Uterus (tissue), 4 donors: ENCODE measurements at places on chromosomes 12 and 14.

GRCh38 chr14:61649283-61649682, 46.0 kb upstream of the HIF1A start:
- no peak for DNase-seq
- no peak overlapping the region for H3K4me3 ChIP-seq
- H3K27me3 ChIP-seq = no peaks in the 10 kb centered on the region

DNA sequence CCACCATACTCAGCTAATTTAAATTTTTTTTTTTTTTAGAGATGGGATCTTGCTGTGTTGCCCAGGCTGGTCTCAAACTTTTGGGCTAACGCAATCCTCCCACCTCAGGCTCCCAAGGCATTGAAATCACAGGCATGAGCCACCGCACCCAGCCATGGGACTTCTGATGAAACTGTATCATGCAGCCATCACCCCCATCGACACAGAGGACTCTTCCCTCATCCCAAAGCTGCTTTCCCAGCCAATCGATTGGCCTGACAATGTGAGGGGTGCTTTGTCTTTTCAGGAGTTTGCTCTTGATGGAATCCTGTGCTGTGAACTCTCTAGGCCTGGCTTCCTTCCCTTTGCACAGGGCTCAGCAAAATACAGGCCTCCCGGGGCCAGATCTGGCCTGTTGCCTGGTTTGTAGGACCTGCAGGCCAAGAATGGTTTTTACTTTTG, 59.6 kb upstream of the NCOR2 start:
- H3K27me3 ChIP-seq = no peaks in the 10 kb centered on the region

GRCh38 chr14:104687601-104688504, 1.6 kb upstream of the INF2 start:
- H3K4me3 ChIP-seq = no peak overlapping the region
- no peaks in the 10 kb centered on the region for H3K36me3 ChIP-seq
- H3K27ac ChIP-seq = peak overlapping the region; percentile 89
- peak; percentile 63 for DNase-seq
- no peaks in the 10 kb centered on the region for H3K27me3 ChIP-seq

- H3K36me3 ChIP-seq = no peaks in the 10 kb centered on the region
- no peak overlapping the region for H3K4me3 ChIP-seq
- no peak overlapping the region for H3K27ac ChIP-seq
Observed at GRCh38 chr14:37600880-37601741, 5.7 kb downstream of the TTC6 start.

DNA sequence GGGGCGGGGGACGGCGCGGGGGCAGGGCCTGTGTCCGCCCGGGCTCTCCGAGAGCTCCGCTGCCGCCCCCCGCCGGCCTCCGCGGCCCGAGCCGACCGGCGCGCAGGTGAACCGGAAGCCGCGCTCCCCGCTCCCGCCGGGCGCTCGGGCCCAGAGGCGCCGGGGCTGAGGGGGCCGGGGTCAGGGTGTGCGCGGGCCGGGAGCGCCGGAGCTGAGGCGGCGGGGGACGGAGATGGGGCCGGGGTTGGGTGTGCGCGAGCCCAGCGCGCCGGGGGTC, 431 bp downstream of the HIP1R start:
- no peaks in the 10 kb centered on the region for H3K4me1 ChIP-seq
- H3K27me3 ChIP-seq = no peaks in the 10 kb centered on the region
- peak overlapping the region; percentile 73 for H3K27ac ChIP-seq
- H3K36me3 ChIP-seq = no peaks in the 10 kb centered on the region
- no peak for DNase-seq

GRCh38 chr14:39416072-39416471, 16.2 kb downstream of the FBXO33 start:
- no peaks in the 10 kb centered on the region for H3K4me1 ChIP-seq
- H3K27ac ChIP-seq = no peak overlapping the region
- no peak overlapping the region for H3K4me3 ChIP-seq
- no peak for DNase-seq
- no peaks in the 10 kb centered on the region for H3K36me3 ChIP-seq
- no peaks in the 10 kb centered on the region for H3K27me3 ChIP-seq

GRCh38 chr12:44842669-44843068, 33.4 kb downstream of the NELL2 start:
- no peaks in the 10 kb centered on the region for H3K4me1 ChIP-seq
- no peak for DNase-seq
- H3K36me3 ChIP-seq = no peaks in the 10 kb centered on the region
- H3K27me3 ChIP-seq = no peaks in the 10 kb centered on the region

DNA sequence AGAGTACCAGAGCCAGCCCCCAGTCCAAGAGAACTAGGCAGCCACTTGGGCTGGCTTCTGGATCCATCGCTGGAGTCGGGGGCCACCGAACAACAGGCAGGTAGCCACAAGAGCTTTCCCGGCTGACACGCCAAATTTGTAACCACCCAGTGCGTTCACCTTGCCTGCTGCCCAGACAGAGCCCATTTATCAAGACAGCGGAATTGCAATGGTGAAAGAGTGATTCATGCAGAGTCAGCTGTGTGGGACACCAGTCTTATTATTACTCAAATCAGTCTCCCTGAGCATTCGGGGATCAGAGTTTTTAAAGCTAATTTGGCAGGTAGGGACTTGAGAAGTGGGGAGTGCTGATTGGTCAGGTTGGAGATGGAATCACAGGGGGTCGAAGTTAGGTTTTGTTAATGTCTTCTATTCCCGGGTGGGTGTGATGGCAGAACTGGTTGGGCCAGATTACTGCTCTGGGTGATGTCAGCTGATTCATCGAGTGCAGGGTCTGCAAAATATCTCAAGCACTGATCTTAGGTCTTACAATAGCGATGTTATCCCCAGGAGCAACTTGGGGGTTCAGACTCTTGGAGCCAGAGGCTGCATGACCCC, 64.3 kb downstream of the PDE6H start:
- no peaks in the 10 kb centered on the region for H3K27me3 ChIP-seq
- no peaks in the 10 kb centered on the region for H3K36me3 ChIP-seq
- no peak for DNase-seq

DNA sequence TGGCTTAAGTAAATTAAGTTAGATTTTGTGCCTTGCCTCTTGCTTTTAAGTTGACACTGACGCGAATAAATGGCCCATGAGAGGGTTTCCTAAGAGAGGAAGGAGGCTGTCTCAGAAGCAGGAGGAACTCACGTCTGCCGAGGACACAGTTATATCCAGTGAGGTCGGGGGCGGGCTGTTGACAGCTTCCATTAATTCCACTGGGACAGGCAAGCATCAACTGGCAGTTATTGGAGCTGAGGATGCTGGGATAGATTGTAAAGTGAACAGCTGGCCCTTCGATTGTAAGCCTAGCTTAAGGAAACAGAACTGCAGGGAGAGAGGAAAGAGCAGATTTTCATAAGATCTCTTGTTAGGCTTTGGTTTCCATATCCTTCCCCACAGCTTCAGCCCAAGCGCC, 399.2 kb downstream of the IPO8 start:
- H3K27me3 ChIP-seq = no peaks in the 10 kb centered on the region
- DNase-seq = no peak
- H3K4me3 ChIP-seq = no peak overlapping the region
- H3K36me3 ChIP-seq = no peaks in the 10 kb centered on the region
- H3K4me1 ChIP-seq = no peaks in the 10 kb centered on the region

DNA sequence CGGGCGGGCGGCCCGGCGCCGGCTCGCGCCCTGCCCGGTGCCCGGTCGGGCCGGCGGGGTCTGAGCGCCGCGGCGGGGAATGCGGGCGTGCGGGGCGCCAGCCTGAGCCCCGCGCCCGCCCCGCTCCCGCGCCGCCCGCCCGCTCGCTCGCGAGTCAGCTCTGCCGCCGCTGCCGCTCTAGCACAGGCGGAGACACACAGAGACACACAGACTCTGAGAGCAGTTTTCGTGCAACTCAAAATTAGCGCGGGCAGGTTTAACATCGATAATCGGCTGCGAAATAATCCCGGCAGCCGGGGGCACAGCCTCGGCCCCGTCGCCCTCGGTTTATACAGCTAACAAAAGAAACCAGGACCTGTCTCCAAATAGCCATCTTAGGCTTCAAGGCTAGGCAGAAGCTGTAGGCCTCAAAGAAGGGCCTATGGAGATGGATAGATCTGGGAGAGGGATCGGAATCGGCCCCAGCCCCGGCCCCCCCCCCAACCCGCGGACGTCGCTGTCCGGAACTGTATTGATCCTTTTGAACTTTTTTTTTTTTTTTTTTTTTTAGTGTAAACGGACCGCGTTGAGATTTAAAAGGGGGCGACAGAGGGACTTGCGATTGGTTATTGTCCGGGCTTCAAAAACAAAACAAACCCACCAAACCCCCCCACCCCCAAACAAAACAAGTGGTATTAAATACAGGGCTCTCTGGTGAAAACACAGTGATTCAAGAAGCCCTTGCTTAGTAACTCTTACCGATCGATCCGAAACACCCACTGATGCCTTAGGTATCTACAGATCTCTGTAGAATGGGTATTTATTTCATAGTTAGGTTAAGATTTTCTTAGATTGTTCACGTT, 1.1 kb downstream of the ARID2 start:
- peak overlapping the region; percentile 100 for H3K27ac ChIP-seq
- H3K36me3 ChIP-seq = no peaks in the 10 kb centered on the region
- H3K27me3 ChIP-seq = no peaks in the 10 kb centered on the region
- peak overlapping the region; percentile 83 for H3K4me3 ChIP-seq
- DNase-seq = peak; percentile 31

GRCh38 chr12:96720363-96720705, 186.7 kb upstream of the NEDD1 start:
- H3K36me3 ChIP-seq = no peaks in the 10 kb centered on the region
- no peak for DNase-seq
- H3K27me3 ChIP-seq = no peaks in the 10 kb centered on the region
- no peaks in the 10 kb centered on the region for H3K4me1 ChIP-seq
- peak overlapping the region; percentile 10 for H3K27ac ChIP-seq

GRCh38 chr12:89936631-89937030, 228.0 kb upstream of the ATP2B1 start:
- DNase-seq = no peak
- H3K27me3 ChIP-seq = no peaks in the 10 kb centered on the region
- H3K4me3 ChIP-seq = no peak overlapping the region
- H3K27ac ChIP-seq = no peak overlapping the region

- peak overlapping the region; percentile 30 for H3K4me3 ChIP-seq
- no peaks in the 10 kb centered on the region for H3K36me3 ChIP-seq
- peak; percentile 72 for DNase-seq
- H3K4me1 ChIP-seq = no peaks in the 10 kb centered on the region
- H3K27me3 ChIP-seq = peaks cover 3% of the 10 kb centered on the region
- H3K27ac ChIP-seq = peak overlapping the region; percentile 16
Observed at GRCh38 chr12:131832321-131833231, 4.4 kb downstream of the MMP17 start.

- H3K27me3 ChIP-seq = no peaks in the 10 kb centered on the region
- DNase-seq = no peak
- H3K27ac ChIP-seq = peak overlapping the region; percentile 94
- peaks cover 29% of the 10 kb centered on the region for H3K4me1 ChIP-seq
- H3K36me3 ChIP-seq = no peaks in the 10 kb centered on the region
Observed at GRCh38 chr12:6535960-6536847, 1.9 kb downstream of the GAPDH start.

DNA sequence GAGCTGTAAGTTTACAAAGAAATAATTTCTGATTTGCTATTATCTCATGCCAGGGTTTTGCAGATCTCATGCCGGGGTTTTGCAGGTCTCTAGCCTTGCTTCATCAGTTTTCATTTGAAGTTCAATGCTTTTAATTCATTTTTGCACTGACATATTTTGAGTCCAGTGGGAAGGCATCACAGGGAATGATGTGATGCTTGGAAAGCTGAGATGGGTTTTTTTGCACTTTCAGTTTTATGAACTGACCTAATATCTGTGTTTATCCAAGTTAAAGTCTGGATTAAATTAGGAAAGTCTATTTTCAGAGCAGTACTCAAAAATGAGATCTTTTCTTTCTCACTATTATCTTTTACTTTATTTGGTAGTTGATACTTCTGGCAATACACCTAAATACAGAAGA, 23.6 kb upstream of the REP15 start:
- H3K4me3 ChIP-seq = no peak overlapping the region
- no peak overlapping the region for H3K27ac ChIP-seq
- H3K36me3 ChIP-seq = no peaks in the 10 kb centered on the region
- peaks cover 4% of the 10 kb centered on the region for H3K4me1 ChIP-seq
- no peak for DNase-seq
- H3K27me3 ChIP-seq = no peaks in the 10 kb centered on the region

DNA sequence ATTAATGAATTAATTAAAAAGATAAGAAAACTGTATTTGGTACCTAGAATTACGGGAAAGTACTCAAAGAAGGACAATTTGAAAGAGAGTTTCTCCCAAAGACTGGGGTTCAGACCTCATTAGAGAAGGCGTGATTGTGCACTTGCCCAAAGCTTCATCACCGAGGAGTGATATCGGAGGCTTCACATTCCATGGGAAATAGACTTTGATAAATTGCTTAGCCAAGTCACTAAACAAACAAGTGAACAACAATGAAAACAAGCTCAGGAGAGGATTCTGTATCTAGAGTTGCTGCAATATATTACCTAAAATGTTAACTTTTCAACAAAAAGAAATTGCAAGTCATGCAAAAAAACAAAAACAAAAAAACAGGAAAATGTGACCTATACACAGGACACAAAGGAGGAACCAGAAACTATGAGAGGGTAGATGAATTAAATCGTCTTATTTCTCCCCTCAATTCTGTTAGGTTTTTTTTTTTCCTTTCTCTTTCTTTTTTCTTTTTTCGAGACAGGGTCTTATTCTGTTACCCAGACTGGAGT, 3.4 kb downstream of the SPATA7 start:
- no peaks in the 10 kb centered on the region for H3K4me1 ChIP-seq
- no peaks in the 10 kb centered on the region for H3K27me3 ChIP-seq
- H3K4me3 ChIP-seq = no peak overlapping the region
- H3K27ac ChIP-seq = no peak overlapping the region
- H3K36me3 ChIP-seq = no peaks in the 10 kb centered on the region
- DNase-seq = no peak
